ENCODE measurements at places on chromosomes 11 and 22. TPM values are rescaled to one million over a fixed set of nuclear protein-coding genes. Genes with fewer than 3 reads are reported as not detected.

HBB gene
- not detected for total RNA-seq

DNA sequence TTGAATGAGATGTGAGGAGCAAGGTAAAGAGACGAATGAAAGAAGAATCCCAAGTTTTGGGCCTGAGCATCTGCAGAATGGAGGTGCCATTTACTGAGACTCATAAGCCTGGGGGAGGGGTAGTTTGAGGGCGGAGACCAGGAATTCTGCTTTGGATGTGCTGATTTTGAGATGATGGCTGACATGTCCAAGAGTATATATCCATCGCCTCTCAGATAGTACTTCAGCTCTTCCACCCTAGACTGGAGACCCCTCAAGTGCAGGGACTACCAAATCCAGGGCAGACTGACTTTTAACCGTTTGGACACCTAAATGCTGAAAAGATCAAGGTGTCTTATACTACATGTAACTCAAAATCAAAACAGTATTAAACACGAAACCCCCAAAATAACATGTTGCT is 1.3 kb upstream of the SDF2L1 start:
- DNase-seq: no peak

FAM227A gene
- total RNA-seq: 0.59 TPM

LMO2 gene
- not detected for total RNA-seq

ZNF202 gene
- 12.7 TPM for total RNA-seq

Measured in natural killer cell treated with Interleukin-12 subunit alpha and Interleukin-12 subunit beta and Interleukin-15 and Interleukin-18, amount 100 ng/mL, for 72 hours (primary cell).